ENCODE measurements at places on chromosomes 2 and 18. TPM values are rescaled to one million over a fixed set of nuclear protein-coding genes. Genes with fewer than 3 reads are reported as not detected.

Gene UGT1A5
- total RNA-seq = not detected

Gene SERPINB10
- not detected for total RNA-seq

DNA sequence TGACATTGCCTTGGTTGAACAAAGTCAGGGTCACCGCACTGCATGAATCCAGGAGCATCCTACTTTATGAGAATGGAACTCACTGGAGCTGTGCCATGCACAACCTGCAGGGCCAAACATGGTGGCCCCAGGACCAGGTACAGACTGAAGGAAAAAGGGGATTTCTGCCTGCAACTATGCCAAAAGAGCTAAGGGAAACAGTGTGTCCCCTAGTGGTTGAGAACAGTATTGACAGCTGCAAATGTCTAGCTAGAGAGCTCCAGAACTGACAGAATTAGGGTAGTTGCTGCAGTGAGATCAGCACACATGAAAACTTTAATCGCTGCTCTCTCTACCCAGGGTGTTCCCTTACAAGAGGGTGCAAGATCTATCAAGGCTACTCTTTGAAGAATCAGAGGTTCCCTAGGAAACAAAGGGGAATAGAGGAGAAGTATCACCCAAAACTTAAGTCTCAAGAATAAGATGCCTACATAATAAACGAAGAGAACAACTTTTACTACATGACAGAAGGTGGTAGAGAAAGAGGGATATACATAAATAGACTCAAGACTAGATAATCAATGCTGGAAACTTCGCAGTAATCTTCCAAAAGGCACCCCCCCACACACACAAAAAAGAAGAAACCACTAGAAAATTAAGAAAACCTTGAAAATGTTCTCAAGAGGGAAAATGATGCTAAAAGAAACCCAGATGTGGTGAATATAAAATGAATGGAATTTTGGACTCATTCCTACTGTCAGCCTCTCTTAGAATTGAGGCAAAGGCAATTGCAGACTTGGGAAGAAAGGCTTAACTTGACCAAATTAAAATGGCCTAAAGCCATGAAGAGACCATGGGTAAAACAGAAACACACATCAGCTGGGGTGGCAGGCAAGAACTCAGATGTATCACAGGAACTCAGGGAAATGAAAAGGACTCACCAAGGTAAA is 43.6 kb upstream of the IHH start:
- ATAC-seq = peak; percentile 61

DNA sequence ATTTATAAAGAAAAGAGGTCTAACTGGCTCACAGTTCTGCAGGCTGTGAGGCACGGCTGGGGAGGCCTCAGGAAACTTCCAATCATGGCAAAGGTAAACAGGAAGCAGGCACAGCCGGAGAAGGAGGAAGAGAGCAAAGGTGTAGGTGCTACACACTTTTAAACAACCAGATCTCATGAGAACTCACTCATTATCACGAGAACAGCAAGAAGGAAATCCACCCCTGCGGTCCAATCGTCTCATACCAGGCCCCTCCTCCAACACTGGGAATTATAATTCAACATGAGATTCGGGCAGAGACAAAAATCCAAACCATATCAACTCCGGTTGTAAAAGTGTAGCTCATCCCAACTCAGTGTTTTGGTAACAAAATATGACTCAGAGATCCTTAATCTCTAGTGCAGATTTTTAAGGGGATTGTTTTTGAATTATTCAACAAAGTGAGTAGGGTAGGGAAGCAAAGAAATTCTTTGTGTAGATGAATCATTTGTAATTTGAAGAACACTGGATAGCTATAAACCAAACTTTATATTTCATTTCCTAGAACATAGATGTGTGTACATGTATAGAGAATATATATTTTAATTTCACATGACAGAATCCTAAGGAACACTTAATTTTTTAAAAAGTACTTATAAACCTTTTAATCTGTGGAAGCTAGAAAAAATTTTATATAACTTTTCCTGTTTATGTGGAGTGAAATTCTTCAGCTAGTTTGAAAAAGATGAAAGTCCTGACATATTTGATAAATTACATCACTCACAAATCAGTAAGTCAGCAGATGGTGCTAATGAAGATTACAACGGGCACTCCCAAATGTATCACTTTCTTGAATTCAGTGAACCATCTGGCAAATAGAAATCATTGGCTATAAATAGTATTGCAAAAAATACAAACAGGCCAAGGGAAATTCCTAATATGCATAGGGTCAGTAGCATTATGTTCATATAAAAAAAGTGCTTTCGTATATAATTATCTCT is 130.1 kb downstream of the OLA1 start:
- ATAC-seq = no peak

DNA sequence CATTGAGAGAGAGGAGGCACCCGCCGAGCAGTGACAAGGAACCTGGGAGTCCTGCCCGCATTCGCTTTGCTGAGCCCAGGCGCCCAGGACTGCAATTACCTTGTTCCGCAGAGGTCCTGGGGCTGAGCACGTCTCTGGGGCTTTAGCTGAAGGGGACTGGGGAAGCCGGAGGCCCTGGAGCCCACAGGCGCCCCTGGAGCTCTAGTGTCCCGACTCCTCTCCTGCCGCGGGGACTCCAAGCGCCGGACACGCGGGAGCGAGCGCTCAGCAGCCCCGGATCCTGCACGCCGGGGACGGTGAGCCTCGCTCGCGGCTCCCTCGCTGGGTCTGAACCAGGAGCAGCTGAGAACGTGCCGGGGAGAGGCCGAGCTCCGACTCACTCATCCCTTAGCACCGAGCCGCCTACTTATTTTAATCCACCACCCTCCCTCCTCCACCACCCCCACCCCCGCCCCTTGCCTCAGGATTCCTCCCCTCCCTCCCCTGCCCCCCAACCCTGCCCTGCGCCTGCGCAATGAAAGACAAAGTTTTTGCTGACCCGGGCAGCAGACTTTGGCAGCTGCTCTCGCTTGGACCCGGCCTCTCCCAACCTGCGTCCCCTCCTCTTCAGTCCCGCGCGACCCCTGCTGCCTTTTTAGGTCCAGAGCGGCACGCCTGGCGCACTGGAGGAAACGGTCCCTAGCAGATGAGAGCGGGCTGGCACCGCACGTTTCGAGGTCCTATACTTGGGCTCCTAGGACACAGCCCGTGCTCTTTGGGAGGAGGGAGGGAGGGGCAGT is at the start of gene OSR1:
Gene OSR1, minus strand, starts transcription at position 382 of the 779 bp plus-strand sequence. CDS start 4,818 bp downstream, outside the sequence.
- peak; percentile 32 for ATAC-seq

DNA sequence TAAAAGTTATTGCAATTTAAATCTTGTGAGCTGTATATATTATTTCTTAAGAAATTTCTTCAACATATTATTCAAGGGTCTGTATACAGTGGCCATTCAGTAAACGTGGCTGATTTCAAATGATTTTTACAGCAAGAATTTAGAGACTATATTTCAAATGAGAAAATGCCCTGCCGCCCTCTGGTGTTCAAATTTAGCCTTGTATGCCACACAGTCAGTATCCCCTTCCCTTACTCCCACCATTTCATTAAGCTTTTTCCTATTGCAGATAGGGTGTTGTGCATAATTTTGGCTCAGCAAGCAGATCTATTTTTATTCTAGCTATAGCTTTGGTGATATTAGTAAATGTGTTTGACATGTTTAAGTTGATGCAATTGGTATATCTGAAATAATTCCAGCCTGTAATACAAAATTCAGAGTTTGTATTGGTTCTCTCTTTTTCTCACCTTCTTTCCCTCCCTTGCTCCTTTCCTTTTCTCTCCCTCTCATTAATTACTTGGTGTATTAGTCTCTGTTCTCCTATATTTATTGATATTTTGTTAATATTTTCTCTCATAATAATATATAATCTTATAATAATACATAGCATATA is 22.8 kb upstream of the SCN7A start:
- no peak for ATAC-seq

- ATAC-seq = no peak
These were observed 35.2 kb upstream of the LPIN2 start for GRCh38 chr18:3048121-3048520.

Measured in activated T-helper 17 cell treated with anti-CD3 and anti-CD28 coated beads, Interleukin-2, amount 50 U/mL, for 72 hours (primary cell).